Stimulated activated CD4-positive, alpha-beta T cell treated with anti-CD3 and anti-CD28 coated beads, Interleukin-15, amount 100 ng/mL, for 24 hours (primary cell): ENCODE measurements at places on chromosomes 11 and 22.
A peak's percentile ranks its signal among the peaks of the same experiment; 100 is the strongest.

GRCh38 chr11:57311109-57311936 lies 13.4 kb downstream of the TNKS1BP1 start:
- peak; percentile 89 for DNase-seq

- DNase-seq, result no peak
Observed at GRCh38 chr22:42725606-42726355, 5.1 kb upstream of the A4GALT start.

DNA sequence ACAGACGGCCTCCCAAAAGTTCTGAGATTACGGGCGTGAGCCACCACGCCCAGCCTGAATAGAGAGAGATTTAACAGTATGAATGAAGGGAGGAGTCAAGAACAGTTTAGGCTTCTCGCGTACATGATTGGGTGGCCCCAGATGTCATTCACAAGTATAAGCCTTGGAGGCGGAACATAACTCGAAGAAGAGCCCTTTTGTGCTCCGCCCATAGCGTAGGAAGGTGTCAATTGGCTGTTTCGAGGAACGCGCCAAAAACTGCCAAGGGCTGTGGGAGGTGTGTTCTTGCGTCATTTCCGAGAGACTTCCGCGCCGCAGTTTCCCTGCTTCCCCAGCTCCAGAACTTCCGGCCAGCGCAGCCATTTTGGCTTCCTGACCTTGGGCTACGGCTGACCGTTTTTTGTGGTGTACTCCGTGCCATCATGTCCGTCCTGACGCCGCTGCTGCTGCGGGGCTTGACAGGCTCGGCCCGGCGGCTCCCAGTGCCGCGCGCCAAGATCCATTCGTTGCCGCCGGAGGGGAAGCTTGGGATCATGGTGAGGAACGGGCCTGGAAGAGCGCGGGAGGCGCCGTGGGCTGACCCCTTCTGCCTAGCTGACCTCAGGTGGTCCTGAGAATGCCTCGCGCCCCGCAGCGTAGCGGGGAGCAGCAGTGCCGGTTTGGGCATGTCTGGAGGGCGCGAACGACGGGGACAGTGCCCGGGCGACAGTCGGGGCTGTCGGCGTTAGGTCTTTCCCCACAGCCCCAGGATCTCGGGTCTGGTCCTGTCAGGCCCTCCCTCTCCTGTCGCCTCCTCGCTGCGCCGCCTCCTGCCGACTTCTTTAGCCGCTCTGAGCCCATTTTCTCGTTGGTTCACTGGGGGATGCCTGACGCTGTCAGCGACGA lies at the start of gene COX8A:
Gene COX8A, plus strand, starts transcription at position 362 of the 885 bp plus-strand sequence. Its CDS starts 61 bp downstream, at position 423.
- peak; percentile 97 for DNase-seq

DNA sequence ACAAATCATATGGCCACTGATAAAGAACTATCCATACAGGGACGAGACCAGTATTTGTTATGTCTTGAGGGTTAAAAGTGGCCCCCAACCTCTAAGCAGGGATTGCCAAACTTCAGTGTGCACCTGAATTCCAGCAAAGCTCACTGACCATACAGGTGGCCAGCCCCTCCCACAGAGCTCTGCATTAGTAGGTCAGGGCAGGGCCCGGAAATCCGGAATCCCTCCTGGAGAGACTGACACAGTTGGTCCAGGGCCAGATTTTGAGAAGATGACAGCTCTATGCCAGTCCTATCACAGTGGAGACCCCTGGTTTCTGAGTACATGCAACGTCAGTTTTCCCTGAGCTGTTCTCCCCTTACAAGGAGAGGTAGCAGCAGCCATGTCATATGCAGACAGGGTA lies 20.8 kb downstream of the VPS37C start:
- no peak for DNase-seq

DNA sequence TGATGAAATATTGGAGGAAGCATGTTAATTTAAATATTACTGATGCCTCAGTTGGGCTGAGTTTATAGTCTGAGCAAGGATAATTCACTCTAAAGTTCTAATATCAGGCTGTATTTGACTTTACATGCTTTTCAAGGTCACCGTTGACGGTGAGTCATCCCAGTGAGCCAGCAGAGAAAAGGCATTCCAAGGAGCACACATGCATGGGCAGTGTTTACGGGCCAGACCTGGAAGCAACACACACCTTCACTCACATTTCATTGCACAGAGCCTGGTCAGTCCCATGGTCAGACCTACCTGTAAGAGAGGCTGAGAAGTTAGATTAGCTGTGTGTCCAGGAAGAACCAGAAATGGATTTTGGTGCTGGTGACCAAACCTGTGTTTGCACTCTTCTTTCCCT lies 53.5 kb downstream of the COMMD9 start:
- DNase-seq, result no peak

DNA sequence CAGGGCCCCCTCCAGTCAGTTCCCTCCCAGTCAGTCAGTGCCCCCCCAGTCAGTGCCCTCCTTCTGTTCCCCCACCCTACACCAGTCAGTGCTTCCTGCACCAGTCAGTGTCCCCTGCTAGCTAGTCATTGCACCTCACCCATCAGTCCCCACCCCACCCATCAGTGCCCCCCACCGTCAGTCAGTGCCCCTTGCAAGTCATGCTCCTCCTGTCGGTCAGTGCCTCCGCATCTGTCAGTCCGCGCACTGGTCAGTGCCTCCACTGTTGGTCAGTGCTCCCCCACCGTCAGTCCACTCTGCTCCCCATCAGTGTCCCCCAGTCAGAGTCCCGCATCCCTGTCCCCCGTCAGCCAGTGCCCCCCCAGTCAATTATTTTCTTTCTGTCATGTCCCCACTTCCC lies 3.3 kb downstream of the PPP6R2 start:
- DNase-seq, result no peak
